Endothelial cell (in vitro differentiated cells): ENCODE measurements at places on chromosomes 13 and 19.

- DNase-seq, result no peak
Observed at GRCh38 chr13:77466753-77467422, 68.6 kb upstream of the SCEL start.

GRCh38 chr13:74675182-74675581 is 541.0 kb upstream of the KLF12 start:
- DNase-seq, result no peak

GRCh38 chr13:24251525-24251924 is 57.9 kb upstream of the C1QTNF9 start:
- DNase-seq, result no peak

GRCh38 chr19:47309038-47309437 is 623 bp upstream of the C5AR1 start:
- no peak for DNase-seq

- DNase-seq, result no peak
Observed at GRCh38 chr13:42398533-42398932, 126.6 kb downstream of the AKAP11 start.

- DNase-seq, result no peak
Observed at GRCh38 chr13:33228648-33229445, 56.7 kb downstream of the STARD13 start.
